ENCODE measurements at places on chromosomes 11 and 22. TPM values are rescaled to one million over a fixed set of nuclear protein-coding genes. Genes with fewer than 3 reads are reported as not detected.

DNA sequence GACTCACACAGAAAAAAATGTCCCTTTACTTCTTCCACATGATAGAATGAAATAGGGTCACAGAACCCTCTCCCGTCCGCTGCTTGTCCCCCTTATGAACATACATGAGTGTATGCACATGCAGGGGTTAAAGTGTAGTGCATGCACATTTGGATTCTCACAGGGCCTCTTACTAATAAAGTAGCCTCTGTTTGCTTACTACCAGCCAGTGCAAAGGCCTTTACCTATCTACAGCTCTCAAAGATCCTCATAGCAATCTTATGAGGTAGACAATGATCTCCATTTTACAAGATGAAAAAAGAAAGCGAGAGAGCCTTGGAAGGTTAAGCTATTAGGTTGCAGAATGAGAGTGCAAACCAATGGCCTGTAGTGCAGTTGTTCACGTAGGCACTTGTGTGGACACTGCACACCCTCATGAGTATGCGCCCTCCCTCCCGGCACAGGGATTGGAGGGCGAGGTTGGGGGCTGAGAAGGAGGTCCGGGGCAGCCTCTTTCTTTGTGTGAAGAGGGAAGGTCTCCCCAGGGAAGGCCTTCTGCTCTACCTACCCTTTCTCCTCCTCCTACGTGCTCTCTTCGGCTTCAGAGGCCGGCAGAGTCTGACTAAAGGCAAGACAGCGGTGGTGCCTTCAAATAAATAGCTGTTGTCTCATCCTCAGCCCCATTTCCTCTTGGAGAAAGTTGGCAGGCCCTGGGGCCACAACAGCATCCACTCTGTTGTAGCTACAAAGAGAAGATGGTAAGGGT lies 91.3 kb downstream of the CEP164 start:
- no peaks in the 10 kb centered on the region for H3K27me3 ChIP-seq
- H3K27ac ChIP-seq, result no peak overlapping the region
- no peak for DNase-seq
- no peaks in the 10 kb centered on the region for H3K4me1 ChIP-seq

DNA sequence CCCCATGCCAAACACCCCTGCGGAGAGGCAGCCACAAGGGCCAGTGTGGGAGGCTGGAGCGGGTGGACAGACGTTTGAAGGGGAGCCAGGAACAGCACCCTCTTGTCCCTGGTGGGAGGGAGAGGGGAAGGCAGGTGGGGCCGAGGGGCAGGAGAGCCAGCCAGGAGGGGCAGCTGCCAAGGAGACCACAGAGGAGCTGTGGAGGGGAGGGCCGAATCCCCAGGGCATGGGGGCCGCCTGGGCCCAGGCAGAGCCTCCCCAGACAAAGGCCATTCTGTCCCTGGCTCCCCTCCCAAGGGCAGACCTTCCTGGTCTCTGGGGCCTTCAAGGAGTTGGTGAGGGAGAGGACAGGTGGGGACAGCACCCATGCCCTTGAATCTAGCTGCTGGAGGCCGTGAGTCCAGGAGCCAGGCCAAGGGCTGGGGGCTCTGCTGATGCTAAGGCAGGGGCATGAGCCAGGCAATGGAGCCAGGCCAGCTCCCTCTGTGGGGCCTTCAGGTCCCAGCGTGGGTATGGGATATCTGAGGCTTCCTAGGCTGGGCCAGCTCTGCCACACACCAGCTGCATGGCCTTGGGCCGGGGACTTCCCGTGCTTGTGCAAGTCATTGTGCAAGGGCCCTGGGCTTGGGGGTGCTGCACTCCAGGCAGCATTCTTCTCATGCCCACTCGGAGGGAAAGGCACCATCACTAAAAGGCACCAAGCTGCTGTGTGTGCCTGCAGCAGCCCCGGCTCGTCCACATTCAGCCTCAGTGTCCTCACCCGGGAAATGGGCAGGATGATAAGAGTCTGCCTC lies 11.4 kb downstream of the EMID1 start:
- no peak overlapping the region for H3K4me3 ChIP-seq
- no peak for DNase-seq
- no peaks in the 10 kb centered on the region for H3K4me1 ChIP-seq

- no peak overlapping the region for H3K27ac ChIP-seq
- DNase-seq, result no peak
- H3K4me1 ChIP-seq, result peaks cover 2% of the 10 kb centered on the region
- H3K27me3 ChIP-seq, result no peaks in the 10 kb centered on the region
- H3K4me3 ChIP-seq, result no peak overlapping the region
- no peaks in the 10 kb centered on the region for H3K36me3 ChIP-seq
Observed at GRCh38 chr11:122172352-122173073, 56.5 kb upstream of the BLID start.

Gene PYGM
- 1.9 TPM for polyA plus RNA-seq

GRCh38 chr11:125398475-125398874 lies 97.6 kb downstream of the FEZ1 start:
- H3K4me3 ChIP-seq, result no peak overlapping the region
- DNase-seq, result no peak
- no peaks in the 10 kb centered on the region for H3K27me3 ChIP-seq
- H3K4me1 ChIP-seq, result no peaks in the 10 kb centered on the region
- no peak overlapping the region for H3K27ac ChIP-seq
- no peaks in the 10 kb centered on the region for H3K36me3 ChIP-seq

- no peak overlapping the region for H3K27ac ChIP-seq
- no peak overlapping the region for H3K4me3 ChIP-seq
- no peak for DNase-seq
Observed at GRCh38 chr11:123892031-123892430, 6.6 kb upstream of the TMEM225 start.

- DNase-seq, result no peak
- H3K36me3 ChIP-seq, result no peaks in the 10 kb centered on the region
- H3K4me1 ChIP-seq, result no peaks in the 10 kb centered on the region
- H3K4me3 ChIP-seq, result no peak overlapping the region
- no peaks in the 10 kb centered on the region for H3K27me3 ChIP-seq
Observed at GRCh38 chr11:109644152-109644551, 222.2 kb downstream of the C11orf87 start.

DNA sequence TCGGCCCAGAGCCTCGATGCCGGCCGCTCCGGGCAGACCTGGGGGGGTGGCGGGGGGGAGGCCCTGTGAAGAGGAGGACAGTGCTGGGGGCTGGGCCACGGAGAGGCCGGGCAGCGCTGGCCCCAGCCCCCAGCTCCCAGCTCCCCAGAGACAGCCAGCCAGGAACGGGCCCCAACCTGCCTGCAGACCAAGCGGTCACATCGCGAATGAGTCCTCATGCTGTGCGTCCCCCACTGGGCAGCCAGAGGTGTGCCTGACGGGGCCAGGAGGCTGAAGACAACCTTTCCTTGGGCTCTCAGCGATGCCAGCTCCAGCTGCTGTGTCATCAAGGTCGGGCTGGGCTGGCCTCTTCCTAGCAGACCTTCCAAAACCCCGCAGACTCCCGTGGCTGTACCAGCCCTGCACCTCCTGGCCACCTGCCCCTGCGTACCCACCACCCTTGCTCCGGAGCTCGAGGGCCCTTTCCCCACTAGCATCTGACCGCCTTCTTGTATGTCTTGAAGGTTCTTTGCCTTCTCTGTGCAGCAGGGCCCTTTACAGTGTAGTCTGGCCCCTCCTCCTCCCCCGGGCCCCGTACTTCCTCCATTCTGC lies 88.4 kb downstream of the CDKN1C start:
- peak; percentile 19 for DNase-seq
- no peak overlapping the region for H3K4me3 ChIP-seq
- H3K4me1 ChIP-seq, result no peaks in the 10 kb centered on the region
- H3K36me3 ChIP-seq, result no peaks in the 10 kb centered on the region
- no peaks in the 10 kb centered on the region for H3K27me3 ChIP-seq

- H3K4me1 ChIP-seq, result no peaks in the 10 kb centered on the region
- H3K4me3 ChIP-seq, result no peak overlapping the region
- no peak for DNase-seq
- no peak overlapping the region for H3K27ac ChIP-seq
- no peaks in the 10 kb centered on the region for H3K36me3 ChIP-seq
Observed at GRCh38 chr11:11095831-11096723, 238.2 kb upstream of the ZBED5 start.

DNA sequence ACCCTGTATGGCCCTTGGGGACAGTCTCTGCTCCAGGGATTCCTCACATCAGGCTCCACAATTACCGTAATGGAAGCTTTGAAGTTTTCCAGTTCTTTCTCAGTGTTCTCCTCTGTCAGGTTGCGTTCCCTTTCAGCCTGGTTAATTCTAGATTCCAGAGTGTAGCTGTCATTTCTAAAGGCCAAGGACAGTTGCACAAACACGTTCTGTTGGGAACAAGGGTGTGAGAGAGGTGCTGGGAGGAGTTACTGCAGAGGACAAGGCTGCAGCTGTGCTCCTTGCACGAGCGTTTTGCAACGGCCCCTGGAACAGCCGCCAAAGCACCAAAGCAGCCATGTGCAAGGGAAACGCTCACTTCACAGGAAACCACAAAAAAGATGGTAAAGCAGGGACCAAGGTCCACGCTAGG lies 35.9 kb upstream of the LYVE1 start:
- H3K27me3 ChIP-seq, result no peaks in the 10 kb centered on the region
- no peak overlapping the region for H3K4me3 ChIP-seq
- DNase-seq, result peak; percentile 51
- H3K27ac ChIP-seq, result peak overlapping the region; percentile 68
- peaks cover 15% of the 10 kb centered on the region for H3K4me1 ChIP-seq

Gene CRYAB
- polyA plus RNA-seq, result 69.2 TPM

GRCh38 chr22:29323641-29324040 lies 8.1 kb upstream of the RASL10A start:
- no peaks in the 10 kb centered on the region for H3K36me3 ChIP-seq
- DNase-seq, result no peak
- H3K4me1 ChIP-seq, result no peaks in the 10 kb centered on the region
- H3K4me3 ChIP-seq, result no peak overlapping the region

GRCh38 chr11:70158201-70158600 lies 44.9 kb upstream of the FADD start:
- no peaks in the 10 kb centered on the region for H3K4me1 ChIP-seq
- H3K36me3 ChIP-seq, result no peaks in the 10 kb centered on the region
- H3K4me3 ChIP-seq, result no peak overlapping the region
- DNase-seq, result no peak
- H3K27ac ChIP-seq, result no peak overlapping the region
- H3K27me3 ChIP-seq, result no peaks in the 10 kb centered on the region

Gene C22orf31
- polyA plus RNA-seq, result 0.20 TPM

- no peaks in the 10 kb centered on the region for H3K36me3 ChIP-seq
- H3K27me3 ChIP-seq, result no peaks in the 10 kb centered on the region
- DNase-seq, result no peak
Observed at GRCh38 chr22:28333088-28333487, 346.6 kb downstream of the TTC28 start.

DNA sequence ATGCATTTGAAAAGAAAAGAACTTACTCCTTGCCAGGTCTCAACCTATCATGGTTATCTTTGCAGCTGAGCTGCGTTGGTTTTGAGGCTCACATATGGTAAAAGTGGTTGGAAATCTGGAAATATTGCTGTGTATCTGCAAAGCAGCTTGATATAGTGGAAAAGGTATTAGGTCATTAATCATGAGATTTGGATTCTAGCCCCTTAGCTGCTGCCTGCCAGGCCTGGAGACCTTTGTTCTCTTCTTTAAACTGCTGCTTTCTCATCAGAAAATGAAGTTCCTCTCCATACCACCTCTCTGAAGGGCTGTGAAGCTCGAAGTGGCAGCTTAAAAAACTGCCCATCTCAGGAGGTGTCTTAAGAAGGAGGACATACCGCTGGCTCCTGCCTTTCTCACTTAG lies 5.7 kb downstream of the PPARA start:
- H3K36me3 ChIP-seq, result no peaks in the 10 kb centered on the region
- no peak for DNase-seq
- peaks cover 18% of the 10 kb centered on the region for H3K4me1 ChIP-seq

GRCh38 chr11:118304568-118305248 lies at the start of gene CD3E:
CD3E (plus strand) TSS chr11:118304730; CDS start chr11:118304953, 223 bp downstream.
- H3K27me3 ChIP-seq, result no peaks in the 10 kb centered on the region
- H3K4me1 ChIP-seq, result no peaks in the 10 kb centered on the region
- H3K4me3 ChIP-seq, result no peak within 1 kb of the TSS

DNA sequence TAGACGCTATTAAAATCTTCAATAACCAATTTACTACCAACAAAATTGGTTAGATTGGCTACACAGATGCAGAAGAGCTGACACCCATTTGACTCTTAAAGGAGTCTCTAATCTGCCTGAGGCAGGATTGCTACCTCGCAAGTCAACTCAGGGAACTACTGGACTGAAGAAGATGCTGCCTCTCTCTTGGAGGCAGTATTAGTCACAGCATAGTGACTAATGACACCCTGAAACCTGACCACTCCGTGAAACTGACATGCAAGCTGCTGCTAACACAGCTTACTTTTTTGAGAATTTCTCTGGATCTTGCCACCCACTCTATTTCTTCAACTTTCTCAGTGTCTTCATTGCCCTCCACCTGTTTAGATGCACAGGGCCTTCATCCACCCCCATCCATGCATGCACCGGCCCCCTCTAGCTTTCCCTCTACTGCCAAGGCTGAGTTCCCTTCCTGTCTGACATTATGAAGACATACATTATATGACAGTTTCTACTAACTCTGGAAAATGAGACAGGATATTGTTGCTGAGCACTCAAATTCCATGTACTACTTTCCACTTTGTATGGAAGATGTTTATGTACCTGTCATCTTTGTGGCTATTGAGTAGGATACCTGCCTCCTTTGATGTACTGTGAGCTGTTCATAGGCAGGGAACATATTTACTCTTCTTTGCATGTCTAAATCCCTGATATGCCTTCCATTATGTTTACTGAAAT lies 183.2 kb downstream of the MSANTD4 start:
- H3K27me3 ChIP-seq, result no peaks in the 10 kb centered on the region
- no peak overlapping the region for H3K4me3 ChIP-seq
- no peaks in the 10 kb centered on the region for H3K4me1 ChIP-seq
- no peak for DNase-seq
- H3K36me3 ChIP-seq, result no peaks in the 10 kb centered on the region

Gene PRCP
- 184 TPM for polyA plus RNA-seq

DNA sequence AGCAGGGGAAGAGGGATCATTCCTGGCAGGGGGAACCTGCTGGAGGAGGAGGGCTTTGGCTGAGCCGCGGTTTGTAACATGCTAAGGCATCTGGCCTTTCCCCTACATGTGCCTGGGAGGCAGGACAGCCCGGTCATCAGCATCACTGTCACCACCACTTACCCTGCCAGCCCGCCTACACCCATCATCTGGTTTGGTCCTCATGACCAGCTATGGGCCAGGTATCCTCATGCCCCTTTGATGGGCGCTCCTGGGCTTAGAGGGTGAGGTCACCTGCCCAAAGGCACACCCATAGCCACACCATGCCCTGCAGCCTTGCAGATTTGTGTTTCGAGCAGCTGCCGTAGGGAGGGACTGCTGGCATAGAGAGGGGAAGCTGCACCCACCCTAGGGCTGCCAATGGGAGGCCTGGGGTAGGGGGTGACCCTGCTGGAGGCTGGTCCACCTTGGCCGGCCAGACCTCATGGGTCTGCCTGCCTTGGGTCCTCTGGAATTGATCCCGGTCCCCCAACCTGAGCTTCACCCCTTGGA lies 2.6 kb downstream of the MRGPRF start:
- no peaks in the 10 kb centered on the region for H3K36me3 ChIP-seq
- H3K27ac ChIP-seq, result peak overlapping the region; percentile 86
- H3K4me1 ChIP-seq, result peaks cover 38% of the 10 kb centered on the region
- peak overlapping the region; percentile 67 for H3K4me3 ChIP-seq
- no peak for DNase-seq

Gene CAPN1
- polyA plus RNA-seq, result 67.4 TPM

Gene VPREB1
- not detected for polyA plus RNA-seq

- no peak for DNase-seq
- H3K27ac ChIP-seq, result no peak overlapping the region
- no peaks in the 10 kb centered on the region for H3K4me1 ChIP-seq
- no peak overlapping the region for H3K4me3 ChIP-seq
- H3K27me3 ChIP-seq, result no peaks in the 10 kb centered on the region
- H3K36me3 ChIP-seq, result no peaks in the 10 kb centered on the region
Observed at GRCh38 chr11:85717429-85717828, 31.4 kb upstream of the CCDC89 start.

- no peak overlapping the region for H3K4me3 ChIP-seq
- peak; percentile 50 for DNase-seq
- H3K27me3 ChIP-seq, result no peaks in the 10 kb centered on the region
- peaks cover 10% of the 10 kb centered on the region for H3K4me1 ChIP-seq
Observed at GRCh38 chr11:64101461-64101860, 64.5 kb downstream of the MACROD1 start.
